ENCODE measurements at places on chromosomes 1 and 21.
A peak's percentile ranks its signal among the peaks of the same experiment; 100 is the strongest.

- DNase-seq: no peak
Observed at GRCh38 chr1:98054367-98054701, 133.5 kb upstream of the DPYD start.

- no peak for DNase-seq
Observed at GRCh38 chr1:110291241-110292030, 47.7 kb upstream of the RBM15 start.

GRCh38 chr1:242890192-242890741 is 364.8 kb downstream of the CEP170 start:
- DNase-seq: no peak

- DNase-seq: no peak
Observed at GRCh38 chr1:26257222-26257621, 22.7 kb upstream of the SH3BGRL3 start.

- peak; percentile 51 for DNase-seq
Observed at GRCh38 chr1:185483664-185484450, 166.8 kb upstream of the IVNS1ABP start.

DNA sequence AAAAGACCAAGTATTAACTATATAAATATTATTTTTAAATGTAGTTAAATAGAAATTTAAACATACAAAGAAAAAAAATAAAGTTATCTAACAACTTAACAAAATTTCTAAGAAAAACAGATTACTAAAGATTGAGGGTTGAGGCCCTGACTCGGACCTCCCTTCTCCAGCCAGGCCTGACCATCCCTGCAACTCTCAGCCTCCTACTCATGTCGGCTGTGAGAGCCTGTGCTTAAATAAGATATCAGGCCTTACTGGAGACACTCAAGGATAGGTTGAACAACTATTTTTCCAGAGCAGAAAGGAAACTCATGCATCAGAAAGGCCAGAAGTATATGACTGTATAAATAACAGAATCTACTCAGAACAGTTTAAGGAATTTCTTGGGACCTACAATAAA is 33.0 kb upstream of the PSMG1 start:
- no peak for DNase-seq

DNA sequence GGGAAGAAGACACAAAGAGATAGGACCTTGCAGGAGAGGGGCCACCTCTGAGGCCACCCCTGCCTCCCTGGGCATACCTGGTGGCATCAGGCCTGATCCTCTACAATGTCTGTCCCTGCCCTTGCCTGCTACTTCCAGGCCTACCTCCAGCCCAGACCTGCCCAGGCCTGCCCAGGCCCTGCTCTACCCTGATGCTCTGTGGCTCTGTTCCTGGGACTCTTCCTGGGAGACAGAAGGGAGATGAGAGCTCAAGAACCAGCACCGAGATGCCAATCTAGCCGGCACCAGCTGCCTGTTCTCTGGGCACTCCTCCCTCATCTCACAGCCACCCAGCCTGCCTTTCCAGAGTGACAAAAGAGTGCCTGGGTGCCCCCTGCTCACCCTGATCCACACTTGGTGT is 2.7 kb downstream of the CELF3 start:
- DNase-seq: no peak

DNA sequence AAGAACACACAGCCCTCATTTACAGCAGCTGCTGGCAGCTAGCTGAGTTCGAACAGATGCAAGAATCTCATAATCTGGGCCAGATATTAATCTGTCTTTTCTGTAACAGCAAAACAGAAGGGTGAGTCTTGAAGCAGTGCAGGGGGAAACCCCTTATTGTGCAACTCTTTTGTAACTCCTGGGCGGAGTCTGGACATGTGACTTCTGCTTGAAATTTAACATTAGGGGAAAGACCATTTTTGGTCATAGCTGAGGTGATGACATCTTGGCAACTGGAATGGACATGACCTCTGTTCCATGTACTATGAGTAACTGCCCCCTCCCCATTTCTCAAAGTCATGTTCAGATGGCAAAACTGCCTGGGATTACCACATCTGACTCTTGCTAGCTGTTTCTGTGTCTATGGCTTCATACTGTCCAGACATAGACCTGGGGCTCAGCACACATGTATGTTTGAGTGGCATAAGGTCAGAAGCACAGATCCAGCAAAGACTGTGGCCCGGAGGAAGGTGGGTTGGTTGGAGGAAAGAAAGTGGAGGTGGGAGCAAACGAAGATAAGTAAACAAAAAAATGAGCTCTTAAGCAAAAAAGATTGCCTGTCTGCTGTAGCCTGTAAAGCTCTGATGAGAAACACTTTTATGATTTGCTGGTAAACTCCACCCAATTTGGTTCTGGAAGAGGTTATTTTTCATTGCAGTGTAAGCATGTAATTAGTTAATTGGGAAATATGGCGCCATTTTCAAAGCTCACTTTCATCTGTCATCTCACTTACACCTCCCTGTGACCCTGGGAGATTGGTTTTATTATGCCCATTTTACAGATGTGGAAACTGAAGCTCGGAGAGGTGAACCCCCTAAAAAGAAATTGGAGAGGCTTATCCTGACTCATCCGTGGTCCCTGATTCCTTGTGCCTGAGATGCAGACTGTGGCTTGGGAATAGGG is 26.1 kb downstream of the ETS2 start:
- peak; percentile 95 for DNase-seq

GRCh38 chr1:29172415-29172939 is 9.2 kb downstream of the SRSF4 start:
- DNase-seq: no peak

DNA sequence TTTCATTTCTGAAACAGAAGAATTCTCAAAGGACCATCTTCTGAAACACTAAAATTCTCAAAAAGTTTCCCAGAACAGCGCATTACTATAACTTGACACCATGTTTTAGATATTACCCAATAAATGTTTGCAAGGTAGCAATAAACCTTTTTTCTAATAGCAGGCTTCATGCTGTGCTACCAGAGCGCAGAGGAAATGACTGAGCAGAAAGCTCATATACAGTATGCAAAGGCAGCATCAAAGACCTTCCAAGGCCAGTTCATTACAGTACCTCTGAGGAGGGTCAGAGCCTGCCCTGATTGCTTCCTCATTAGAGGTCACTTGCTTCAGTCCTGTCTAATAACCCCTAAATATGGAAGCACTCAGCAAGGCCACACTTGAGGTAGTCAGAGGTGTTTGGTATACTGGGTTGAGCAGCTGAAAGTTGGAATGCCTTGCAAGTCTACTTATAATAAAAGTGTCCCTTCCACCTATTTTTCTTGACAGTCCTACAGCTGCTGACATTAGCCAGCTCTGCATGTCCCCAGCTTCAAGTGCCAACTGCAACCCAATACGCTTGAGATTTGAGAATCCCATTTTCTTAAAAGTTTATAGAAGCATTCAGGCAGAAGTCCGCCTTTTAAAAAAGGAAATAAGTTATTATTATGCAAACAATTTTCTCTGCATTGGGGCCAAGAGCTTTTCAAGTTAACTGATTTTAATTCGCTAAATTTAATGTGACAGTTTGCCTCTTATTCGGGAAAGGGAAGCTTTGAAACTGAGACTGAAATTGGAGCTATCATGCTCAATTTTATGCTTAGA is 207.2 kb downstream of the ZC3H11B start:
- no peak for DNase-seq

DNA sequence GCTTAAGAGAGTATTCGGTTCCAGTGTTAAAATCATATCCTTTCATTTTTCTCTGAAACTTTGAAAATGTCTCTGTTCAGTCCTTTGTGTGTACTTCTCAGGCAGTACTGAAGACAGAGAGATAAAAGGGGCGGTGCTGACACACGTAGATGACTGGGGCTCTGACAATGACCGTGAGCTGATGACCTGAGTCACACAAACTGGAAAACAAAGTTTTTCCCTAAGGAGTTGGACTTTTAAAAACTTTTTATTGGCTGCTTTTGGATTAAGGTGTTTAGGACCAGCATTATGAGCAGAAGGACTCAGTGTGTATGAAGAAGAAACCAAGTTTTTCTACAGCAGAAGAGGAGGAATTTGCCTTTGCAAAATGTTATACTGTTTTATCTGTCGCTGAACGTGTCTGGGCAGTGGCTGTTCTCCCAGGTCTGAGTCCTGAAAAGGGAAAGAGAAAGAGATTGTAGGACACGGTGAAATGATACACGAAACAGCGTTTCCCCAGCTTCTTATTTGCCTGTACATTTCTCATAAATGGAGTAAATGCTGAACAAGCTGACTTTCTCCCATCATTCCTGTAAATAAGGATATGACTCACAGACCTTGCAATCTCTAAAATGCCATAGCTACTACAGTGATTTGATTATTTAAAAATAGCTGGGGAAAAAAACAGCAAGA is 51.5 kb downstream of the MAP3K7CL start:
- DNase-seq: peak; percentile 73

DNA sequence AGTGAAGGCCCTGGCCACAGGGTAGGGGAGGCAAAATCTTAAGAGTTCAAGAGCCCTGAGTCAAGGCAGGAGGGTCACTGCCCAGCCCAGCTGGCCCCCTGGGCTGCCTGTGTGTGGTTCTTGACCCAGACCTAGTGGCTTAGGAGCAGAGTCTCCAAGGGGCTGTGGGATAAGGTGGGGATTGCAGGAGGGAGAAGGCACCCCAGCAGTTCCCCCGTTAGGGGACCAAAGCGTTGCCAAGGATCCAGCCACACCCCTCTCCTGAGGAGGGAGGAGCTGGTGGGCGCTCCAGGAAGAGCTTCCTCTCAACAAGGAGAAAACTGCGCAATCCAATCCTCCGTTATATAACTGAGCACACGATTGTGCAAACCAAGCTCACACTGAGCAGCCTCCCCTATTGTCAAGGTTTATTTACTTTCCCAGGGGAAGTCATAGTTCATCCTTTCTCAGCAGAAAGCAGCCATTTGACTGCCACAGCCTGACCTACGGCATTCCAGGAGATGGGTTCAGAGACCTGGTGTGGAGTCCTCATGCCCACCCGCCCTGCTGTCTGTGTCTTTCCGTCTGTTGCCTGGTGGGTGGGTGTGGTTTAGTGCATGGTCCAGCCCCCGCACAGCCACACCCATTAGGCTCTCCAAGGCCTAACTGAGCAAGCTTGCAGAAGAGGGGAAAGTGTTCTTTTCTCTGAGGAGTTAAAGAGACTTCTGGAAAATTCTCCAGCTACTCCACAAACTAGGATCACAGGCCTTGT is 3.5 kb downstream of the EPHX1 start:
- no peak for DNase-seq

GRCh38 chr1:54199151-54199764 is 572 bp downstream of the CYB5RL start:
- DNase-seq: no peak

- DNase-seq: no peak
Observed at GRCh38 chr1:38134294-38134755, 87.7 kb upstream of the POU3F1 start.

- DNase-seq: no peak
Observed at GRCh38 chr1:116737855-116738321, 16.3 kb upstream of the CD2 start.

DNA sequence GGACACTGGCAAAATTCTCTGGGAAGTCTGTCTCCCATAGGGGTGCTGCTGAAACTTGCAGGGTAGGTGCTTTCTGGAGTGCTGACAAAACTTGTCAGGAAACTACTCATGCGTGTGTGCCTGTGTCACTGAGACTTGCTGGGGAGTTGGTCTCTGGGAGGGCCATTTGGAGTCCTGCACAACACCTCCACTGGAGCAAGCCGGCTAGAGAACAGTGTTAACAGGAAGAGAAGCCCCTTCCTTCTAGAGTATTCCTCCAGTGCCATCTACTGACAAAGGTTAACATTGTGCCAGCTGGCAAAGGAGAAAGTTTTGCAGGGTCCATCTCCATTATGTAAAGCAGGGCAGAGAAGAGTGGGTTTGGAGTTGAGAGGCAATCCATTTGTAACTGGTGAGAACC is 30.0 kb downstream of the ZMYM4 start:
- no peak for DNase-seq

DNA sequence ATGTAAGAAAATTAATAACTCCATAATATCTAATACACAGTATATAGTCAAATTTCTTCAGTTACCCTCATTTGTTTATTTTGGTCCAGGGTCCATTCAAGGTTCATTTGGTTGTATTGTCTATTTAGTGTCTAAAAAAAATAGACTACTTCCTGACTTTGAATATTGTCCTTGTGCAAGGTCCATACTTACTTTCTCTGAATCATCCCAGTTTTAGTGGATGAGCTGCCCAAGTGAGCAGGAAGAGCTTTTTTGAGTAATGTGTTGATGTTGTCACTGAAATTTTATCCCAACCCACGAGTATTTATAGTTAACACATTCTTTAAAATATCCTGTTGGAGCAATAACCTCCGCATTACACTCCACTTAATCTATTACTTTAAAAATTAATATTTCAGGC is 45.6 kb upstream of the FASLG start:
- DNase-seq: no peak

GRCh38 chr1:213761845-213762407 is 225.8 kb upstream of the PROX1 start:
- no peak for DNase-seq

- DNase-seq: no peak
Observed at GRCh38 chr1:184494929-184495328, 108.1 kb downstream of the C1orf21 start.

GRCh38 chr1:177032434-177032833 is 132.1 kb downstream of the ASTN1 start:
- no peak for DNase-seq

DNA sequence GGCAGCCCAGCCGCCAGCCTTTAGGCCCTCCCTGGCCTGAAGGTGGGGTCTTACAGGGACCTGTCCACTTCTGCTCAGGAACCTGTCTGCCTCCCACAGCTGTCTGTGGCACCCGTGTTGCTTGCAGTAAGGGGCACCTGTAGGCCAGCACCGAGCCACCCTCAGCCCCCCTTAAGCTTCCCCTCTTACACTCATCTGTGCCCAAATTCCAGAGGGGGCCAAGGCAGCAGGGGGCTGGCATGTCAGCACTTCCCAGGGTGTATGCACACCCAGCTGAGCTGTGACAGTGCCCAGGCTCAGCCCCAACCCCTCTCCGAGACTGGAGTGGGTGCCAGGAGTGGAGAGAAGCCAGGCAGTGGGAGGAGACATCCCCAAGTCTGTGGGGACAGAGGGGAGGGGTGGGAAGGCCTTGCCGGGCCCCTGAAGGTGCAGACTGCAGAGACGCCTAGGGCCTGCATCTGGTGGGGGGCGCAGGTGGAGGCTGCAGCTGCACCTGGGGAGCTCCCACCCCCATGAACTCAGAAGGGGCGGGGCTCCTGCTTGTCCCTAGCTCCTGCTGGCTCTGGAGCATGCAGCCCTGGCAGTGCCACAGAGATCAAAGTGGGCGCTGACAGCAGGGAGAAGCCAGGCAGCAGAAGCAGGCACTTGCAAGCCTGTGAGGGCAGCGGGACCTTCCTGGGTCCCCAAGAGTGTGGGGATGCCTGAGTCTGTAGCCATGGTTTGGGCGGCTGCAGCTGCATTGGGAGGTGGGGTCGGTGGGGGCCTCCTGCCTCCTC is 5.4 kb upstream of the SLC2A7 start:
- DNase-seq: no peak

GRCh38 chr1:40649592-40649930 is 15.9 kb downstream of the RIMS3 start:
- no peak for DNase-seq

- no peak for DNase-seq
Observed at GRCh38 chr1:229192031-229192430, 78.9 kb upstream of the RAB4A start.

GRCh38 chr1:109786531-109787021 is 22.9 kb upstream of the EPS8L3 start:
- DNase-seq: no peak
